ENCODE measurements at places on chromosomes 11 and 22.
A peak's percentile ranks its signal among the peaks of the same experiment; 100 is the strongest.

DNA sequence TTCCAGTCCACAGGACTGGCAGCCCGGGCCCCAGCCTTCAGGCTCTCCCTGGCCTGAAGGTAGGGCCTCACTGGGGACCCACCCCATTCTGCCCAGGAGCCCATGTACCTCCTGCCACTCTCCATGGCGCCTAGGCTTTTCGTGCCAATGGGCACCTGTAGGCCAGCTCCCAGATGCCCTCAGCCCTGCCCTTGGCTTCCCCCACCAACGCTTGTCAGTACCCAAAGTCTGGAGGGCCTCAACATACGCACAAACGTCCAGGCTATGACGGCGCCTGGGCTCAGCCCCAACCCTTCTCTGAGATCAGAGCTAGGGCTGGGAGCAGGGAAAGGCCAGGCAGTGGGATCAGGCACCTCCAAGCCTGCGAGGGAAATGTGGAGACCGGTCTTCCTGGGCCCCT lies 816.9 kb upstream of the LUZP2 start:
- no peak for DNase-seq

DNA sequence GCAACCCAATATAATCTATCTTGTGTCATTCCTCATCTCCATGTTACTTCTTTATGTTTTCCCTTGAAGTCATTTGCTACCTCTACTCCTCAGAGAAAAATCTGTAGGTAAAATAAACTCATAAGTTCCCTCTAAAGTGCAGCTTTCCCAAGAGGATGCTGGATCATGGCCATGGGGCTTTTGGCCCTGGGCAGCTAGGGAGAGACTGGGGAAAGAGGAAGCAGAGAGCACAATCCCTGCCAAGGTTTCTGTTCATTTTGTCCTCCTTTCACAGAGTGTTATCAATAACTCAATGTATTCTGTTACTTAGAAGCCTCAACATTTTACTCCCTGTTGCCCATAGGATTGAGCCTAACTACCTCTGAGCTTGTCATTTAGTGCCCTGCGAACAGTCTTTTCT lies 9.0 kb downstream of the RNF121 start:
- no peak for DNase-seq

DNA sequence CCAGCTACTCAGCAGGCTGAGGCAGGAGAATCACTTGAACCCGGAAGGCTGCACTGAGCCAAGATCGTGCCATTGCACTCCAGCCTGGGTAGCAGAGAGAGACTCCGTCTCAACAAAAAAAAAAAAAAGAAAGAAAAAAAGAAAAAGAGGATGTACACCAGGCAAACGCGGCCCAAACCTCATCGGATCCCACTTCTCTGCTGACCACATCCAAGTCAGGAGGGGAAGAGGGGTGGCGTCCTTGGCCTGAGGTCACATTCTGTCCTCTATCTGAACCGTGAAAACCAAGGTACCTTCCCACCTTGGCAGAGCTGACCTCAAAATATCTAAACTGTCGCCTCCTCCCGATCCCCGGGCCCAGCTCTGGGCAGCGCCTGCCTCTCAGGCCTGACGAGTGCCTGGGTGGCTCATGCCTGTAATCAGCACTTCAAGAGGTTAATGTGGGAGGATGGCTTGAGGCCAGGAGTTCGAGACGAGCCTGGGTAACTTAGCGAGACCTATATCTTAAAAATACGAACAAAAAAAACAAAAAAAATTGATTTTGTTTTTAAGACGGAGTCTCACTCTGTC lies 25.1 kb downstream of the RGL4 start:
- no peak for DNase-seq

- DNase-seq, result no peak
Observed at GRCh38 chr11:116644941-116645305, 127.9 kb downstream of the BUD13 start.

GRCh38 chr22:27892811-27893210 lies 26.2 kb downstream of the PITPNB start:
- DNase-seq, result no peak

DNA sequence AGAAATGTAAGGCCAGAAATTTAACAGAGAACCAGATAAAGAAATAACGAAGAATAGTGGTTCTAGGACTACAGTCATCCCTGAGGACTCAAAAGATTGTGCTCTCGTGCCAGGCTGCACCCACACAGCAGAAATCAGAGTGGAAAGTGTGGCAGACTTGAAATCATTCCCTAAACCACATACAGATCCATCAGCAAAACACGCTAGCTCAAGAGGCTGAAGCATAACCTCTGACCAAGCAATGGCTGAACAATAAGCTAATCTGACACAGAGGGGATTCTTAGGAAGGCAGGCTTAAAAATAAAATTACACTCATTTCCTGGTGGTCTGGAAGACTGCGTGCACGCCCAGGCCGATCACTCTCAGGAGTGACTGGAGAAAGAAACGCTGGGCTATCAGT lies 19.0 kb downstream of the NCF4 start:
- DNase-seq, result no peak

GRCh38 chr22:48306284-48306683 lies 1521.4 kb downstream of the BRD1 start:
- DNase-seq, result no peak

- no peak for DNase-seq
Observed at GRCh38 chr22:49657275-49657973, 170.2 kb downstream of the BRD1 start.

- DNase-seq, result no peak
Observed at GRCh38 chr22:47352920-47353700, 590.7 kb downstream of the TBC1D22A start.

GRCh38 chr22:19984201-19984753 lies 32.3 kb downstream of the ARVCF start:
- DNase-seq, result no peak

DNA sequence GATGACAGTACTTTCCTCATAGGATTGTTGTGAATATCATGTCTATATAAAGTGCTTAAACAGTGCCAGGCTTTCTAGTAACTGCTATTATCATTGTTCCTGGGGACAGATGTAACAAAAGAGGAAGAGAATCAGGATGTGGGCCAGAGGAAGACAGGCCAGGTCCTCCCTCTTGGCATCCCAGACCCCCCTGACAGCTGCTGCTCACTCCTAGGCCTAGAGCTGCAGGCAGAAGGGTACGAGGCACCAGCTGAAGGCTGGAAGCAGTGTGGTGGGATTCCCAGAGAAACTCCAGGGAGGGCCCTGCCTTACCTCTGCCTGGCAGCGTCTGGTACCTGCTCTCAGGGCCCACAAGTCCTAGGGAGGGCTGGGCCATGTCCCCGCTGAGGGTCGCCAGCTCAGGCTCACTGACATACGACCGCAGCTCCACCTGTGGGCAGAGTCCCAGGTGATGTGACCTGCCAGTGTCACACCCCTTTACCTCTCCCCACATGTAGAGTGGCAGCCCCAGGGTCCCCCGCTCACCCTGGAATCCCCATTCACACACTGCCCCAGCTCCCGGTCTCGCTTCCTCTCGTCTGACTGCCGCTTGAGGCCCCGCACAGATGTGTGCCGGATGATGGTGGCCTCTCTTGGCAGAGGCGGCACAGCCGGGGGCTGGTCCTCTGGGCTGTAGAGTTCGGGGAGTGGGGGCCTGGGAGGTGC lies 52.2 kb downstream of the C11orf58 start:
- DNase-seq, result no peak

GRCh38 chr22:44532552-44532951 lies 34.5 kb upstream of the RTL6 start:
- DNase-seq, result no peak

GRCh38 chr11:13279487-13279834 lies 1.9 kb downstream of the BMAL1 start:
- no peak for DNase-seq

GRCh38 chr11:127651175-127651887 lies 650.8 kb upstream of the KIRREL3 start:
- no peak for DNase-seq

GRCh38 chr11:76640501-76640900 lies 30.0 kb downstream of the LRRC32 start:
- no peak for DNase-seq

DNA sequence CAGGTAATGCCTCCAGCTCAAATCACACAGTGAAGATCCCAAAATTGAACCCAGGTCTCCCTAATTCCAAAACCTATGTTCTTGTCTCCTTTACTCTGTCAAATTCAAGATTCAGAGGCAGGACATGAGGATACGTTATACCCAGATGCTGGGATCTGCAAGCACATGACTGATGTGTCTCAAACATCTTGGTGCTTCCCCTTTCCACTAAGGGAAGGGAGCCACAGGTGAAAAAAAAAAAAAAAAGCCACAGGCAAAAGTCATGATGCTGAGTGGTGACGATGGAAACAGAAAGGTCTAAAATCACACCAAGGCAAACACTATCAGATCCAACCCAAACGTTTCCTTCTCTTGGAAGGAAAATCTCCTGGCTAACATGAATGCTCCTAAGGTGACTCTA lies 24.0 kb downstream of the ABTB2 start:
- no peak for DNase-seq

- no peak for DNase-seq
Observed at GRCh38 chr11:96197801-96198701, 144.9 kb downstream of the MAML2 start.

- DNase-seq, result no peak
Observed at GRCh38 chr11:132463295-132464002, 1068.9 kb downstream of the OPCML start.

- DNase-seq, result no peak
Observed at GRCh38 chr11:15228331-15228849, 113.7 kb downstream of the INSC start.

DNA sequence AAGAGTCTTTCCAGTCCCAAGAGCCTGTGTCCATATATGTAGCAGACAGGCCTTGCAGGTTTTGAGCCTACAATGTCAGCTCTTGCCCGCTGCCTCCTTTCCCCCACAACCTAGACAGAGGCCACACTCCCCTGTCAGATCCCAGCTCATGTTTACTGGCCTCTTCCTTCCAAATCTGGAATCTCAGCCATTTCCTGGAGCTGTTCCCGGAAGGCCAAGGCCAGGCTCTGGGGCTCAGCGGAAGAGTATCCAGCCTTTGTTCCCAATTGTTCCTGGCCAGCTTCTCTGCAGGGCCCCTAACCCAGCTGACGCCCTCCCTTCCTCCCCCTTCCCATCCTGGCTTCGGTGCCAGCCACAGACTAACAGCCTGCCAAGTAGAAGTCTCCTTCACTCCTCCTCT lies 1.0 kb upstream of the ROBO4 start:
- no peak for DNase-seq

- no peak for DNase-seq
Observed at GRCh38 chr11:13487661-13488030, 8.2 kb downstream of the PTH start.

- DNase-seq, result no peak
Observed at GRCh38 chr11:109037856-109038780, 373.2 kb downstream of the DDX10 start.

GRCh38 chr11:70494559-70495350 lies 96.4 kb downstream of the CTTN start:
- no peak for DNase-seq

GRCh38 chr22:23565915-23566704 lies 14.0 kb downstream of the IGLL1 start:
- no peak for DNase-seq

- DNase-seq, result no peak
Observed at GRCh38 chr22:42025421-42025820, 26.8 kb downstream of the WBP2NL start.

GRCh38 chr22:48376428-48376827 lies 1451.2 kb downstream of the BRD1 start:
- no peak for DNase-seq

DNA sequence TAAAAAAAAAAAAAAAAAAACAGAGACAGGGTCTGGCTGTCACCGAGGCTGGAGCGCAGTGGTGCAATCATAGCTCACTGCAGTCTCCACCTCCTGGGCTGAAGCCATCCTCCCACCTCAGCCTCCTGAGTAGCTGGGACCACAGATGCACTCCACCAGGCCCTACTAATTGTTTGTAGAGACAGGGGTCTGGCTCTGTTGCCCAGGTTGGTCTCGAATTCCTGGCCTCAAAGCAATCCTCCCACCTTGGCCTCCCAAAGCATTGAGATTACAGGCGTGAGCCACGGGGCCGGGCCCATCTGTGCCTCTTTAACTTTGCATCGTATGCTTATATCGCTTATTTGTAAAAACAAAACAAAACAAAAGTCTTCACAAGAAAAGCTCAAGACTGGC lies 3.1 kb downstream of the CPT1A start:
- no peak for DNase-seq

DNA sequence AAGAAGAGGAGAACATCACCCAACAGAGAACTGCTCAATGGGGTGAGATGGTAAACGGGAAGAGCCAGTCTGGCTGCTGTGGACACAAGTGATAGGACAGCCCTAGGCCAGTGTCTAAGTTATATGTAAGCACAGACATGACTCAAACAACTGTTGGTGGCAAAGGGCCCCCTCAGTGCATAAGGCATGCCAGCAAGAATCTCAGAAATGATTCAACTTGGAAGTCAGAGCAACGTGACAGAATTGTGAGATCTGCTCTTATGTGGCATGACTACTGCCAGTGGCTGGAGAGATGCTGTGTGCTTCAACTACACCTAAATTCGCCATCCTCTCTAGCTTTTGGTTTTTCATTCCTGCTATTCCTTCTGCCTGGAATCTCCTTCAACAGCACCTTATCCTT lies 7.4 kb downstream of the SLN start:
- no peak for DNase-seq

DNA sequence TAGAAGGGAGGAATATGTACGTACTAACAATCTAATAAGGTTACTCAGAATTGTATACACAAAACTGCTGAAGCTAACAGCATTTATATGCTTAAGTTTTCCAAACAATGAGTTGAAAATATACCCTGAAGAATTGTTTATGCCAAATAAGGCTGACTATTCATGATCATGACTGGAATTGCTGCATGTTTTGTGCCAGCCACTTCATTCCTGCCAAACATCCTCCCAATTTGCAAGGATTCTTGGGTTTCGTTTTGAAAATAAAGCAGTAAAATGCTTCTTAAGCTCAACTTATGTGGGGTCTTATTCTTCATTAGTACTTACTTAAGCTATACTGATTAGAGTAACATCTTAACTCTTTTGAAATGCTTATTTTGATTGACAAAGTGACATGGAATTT lies 149.0 kb downstream of the SPON1 start:
- DNase-seq, result no peak

DNA sequence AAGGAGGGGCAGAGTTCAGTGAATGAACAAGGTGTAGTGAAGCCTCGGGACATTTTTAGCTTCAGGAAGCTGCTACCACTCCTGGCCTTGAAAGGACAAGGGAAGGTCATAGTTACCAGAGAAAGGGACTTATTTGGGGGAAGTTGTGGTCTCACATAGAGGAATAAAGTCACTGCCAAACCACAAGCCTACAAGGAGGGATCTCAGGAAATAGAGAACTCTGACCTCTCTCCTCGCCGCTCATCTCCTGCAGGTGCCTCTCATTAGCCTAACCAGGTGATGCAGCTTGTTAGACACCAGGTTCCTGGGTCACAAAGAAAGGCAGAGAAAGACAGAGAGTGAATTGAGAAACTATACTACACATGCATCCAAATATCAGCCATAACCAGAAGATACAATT lies 14.3 kb upstream of the TOLLIP start:
- DNase-seq, result no peak

GRCh38 chr11:9060700-9061111 lies 30.7 kb downstream of the SCUBE2 start:
- peak; percentile 2 for DNase-seq

DNA sequence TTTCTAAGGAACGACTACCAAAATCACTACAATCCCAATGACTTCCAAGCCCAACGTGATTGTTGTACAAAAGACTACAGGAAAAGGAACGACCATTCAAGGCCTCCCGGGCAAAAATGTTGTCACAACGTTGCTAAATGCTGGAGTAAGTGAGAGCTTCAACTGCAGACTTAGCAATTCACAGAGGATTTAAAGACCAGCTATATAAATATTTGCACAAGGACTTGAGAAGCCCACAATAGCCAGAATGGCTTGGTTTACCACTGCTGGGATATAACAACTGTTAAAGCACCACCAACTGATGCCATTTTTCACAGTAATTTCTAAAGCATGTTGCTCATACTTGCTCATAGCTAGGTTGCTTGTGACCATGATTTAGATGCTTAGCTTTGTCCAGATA lies 78.3 kb downstream of the EMSY start:
- DNase-seq, result no peak
